ENCODE measurements at places on chromosomes 3 and 15.

- DNase-seq = no peak
Measured at GRCh38 chr3:69409011-69409410, 23.1 kb upstream of the FRMD4B start.

- no peak for DNase-seq
Measured at GRCh38 chr15:40695469-40695890, 506 bp downstream of the RAD51 start.

GRCh38 chr15:40435710-40436089 lies 5.1 kb upstream of the BAHD1 start:
- no peak for DNase-seq

DNA sequence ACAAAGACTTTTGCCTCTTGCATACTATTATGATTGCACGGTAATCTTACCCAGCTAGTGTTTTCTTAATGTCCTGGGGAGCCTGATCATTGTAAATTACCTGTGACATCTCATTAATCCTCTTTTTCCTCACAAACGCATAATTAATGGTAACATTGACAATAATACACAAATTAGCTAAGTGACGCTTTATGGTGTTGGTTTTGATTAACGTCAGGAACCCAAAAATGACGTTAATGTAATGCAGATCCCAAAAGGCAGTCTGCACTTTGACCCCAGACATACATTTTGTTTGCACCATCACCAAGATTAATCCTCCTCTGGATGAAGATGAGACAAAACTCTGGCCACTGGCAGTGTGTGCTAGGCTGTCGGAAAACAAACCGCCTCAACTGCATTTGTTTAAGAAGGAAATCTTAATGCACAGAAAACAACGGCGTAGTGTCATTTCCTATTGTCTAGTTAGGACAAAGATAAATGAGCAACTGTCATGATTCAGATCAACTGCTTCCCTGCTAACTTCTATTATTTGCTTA lies 83.9 kb upstream of the CDIN1 start:
- DNase-seq = no peak

- DNase-seq = no peak
Measured at GRCh38 chr3:100080573-100080972, 33.7 kb downstream of the FILIP1L start.

DNA sequence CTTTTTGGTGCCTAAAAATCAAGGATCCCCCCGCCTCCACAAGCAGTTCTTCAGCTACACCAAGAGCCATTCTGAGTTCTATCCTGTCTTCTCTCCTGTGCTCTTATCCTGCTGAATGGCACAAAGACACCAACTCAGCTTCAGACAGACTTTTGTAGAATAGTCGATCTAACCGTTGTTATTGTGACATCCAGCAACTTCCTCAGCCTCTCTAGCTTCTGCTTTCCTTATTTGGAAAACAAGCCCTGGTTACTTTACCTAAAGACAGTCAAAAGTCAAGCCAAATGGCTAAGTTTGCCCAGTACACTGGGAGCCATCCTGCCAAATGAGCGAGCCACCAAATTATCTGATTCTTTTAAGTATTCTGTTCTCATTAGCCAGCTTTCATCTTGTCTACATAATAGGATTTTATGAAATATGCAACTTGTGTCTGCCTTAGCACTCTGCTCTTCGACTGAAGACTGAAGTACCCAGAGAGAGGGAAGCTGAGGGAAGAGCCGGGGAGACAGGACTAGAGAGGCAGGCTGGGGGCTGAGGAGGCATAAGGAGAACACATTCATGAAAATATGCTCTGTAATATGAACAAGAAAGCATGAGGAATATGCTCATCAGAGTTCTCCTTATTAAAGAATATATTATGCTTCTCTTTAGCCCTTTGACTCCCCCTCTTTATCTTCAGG lies 35.1 kb downstream of the LYZL4 start:
- no peak for DNase-seq

- no peak for DNase-seq
Measured at GRCh38 chr3:117393119-117393518, 683.5 kb downstream of the TUSC7 start.
